ENCODE measurements at places on chromosomes 11 and 22.

DNA sequence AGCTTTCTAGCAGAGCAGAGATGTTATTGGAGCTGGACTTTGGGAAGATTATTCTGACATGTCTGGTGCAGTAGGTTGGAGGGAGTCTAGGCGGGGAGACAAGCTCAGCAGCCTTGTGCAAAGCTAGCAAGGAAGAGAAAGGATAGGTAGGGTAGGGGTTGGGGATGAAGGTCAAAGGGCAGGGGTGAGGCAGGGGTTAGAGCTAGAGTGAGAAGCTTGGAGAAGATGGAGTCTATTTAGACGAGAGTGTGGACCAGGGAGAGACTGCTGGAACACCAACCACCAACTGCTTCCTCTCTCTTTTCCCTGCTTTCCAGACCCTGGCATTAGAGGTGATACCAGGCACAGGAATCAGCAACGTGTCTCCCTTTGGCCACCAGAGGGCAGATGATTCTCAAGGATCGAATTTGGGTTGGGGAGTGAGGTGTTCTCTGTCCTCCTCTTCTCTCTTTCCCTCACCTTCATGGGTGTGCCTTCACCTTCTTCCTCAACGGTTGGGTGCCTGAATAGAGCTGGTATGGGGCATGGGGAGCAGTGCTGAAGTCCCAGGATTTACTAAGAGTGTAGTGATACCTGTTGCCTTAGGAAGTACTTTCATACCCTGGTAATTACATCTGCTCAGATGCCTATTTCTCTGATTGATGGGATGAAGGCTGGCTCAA lies 1.8 kb upstream of the MARK2 start:
- DNase-seq: peak; percentile 93

DNA sequence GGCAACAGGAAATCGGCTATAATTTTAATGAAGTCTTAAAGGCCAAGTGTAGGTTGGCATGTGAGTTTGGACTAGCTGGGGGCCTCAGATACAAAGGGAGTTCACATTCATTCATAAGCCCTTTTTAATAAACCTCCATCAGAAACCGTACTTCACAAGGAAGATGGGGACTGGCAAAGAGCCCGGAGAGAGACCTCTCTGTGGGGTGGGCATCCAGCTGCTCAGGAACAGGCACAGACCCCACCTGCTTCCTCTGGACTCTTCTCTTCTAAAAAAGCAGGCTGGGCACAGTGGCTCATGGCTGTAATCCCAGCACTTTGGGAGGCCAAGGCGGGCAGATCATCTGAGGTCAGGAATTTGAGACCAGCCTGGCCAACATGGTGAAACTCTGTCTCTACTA lies 3.9 kb upstream of the ARFGAP3 start:
- no peak for DNase-seq

GRCh38 chr22:20397498-20397897 lies 3.5 kb downstream of the ZNF74 start:
- DNase-seq: no peak

GRCh38 chr11:36162883-36163434 lies 126.3 kb downstream of the COMMD9 start:
- no peak for DNase-seq

DNA sequence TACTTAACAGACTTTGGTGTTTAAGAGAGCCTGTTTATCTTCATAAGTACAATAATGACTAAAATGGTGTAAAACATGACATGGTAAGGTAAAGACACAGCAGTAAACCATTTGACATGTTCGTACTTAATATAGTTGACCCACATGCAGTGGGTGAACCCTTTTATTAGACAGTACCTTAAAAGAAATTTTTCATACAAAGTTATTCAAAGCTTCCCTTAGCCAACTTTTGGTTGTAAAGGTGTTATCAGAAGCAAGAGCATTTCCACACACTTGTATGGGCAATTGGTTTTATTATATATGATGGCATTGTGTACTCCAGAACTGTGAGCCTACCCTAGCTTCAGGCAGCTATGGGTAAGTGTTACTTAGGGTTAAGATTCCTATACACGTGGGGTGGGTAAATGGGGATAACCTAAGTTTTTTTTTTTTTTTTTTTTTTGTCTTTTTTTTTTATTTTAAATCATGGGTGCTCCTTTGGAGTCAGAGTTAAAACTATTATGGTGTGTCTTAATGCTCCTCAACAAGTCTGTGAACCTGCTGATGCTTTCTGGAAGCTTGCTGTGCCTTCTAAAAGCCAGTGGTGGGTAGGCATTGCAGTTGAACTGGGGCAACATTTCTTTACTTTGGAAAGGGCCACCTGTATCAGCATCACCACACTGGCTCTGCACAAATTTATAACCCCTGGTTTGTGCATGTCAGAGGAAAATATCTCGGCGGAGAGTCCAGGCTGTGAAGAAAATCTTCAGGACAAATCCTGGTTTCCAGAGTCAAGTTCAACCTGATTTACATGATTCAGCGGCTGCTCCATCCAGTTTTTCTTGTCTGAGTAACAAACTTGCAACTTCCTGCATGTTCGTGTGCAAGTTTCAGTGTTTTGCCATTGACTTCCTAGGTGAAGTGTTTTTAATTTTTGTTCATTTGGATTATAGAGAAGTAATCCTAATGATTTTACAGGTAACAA lies 3.3 kb downstream of the PCF11 start:
- DNase-seq: peak; percentile 50

DNA sequence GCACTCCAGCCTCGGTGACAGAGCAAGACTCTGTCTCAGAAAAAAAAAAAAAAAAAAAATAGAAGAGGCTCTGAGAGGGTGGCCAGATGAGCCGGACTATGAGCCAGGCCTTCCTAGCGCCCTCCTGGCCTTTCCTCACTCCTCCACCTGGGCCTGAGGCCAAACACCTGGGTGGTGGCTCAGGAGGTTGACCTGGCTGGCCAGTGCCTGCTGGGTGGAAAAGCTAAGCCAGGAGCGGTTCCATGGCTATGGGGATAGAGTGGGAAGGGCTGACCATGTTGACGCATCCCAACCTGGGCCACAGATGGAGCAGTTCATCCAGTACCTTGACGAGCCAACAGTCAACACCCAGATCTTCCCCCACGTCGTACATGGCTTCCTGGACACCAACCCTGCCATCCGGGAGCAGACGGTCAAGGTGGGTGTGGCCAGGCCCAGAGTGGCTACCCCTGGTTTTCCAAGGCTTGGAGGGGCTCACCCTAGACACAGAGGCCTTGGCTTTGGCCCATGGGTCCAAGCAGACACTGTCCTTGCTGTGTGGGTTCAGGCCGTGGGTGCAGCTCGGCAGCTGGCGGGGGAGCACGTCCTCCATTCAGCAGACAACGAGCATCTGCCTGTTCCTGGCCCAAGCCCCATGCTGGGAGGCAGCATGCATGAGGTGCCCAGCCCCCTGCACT lies 7.6 kb downstream of the SCYL1 start:
- no peak for DNase-seq

GRCh38 chr11:124643605-124644425 lies 21.2 kb downstream of the TBRG1 start:
- no peak for DNase-seq

- peak; percentile 87 for DNase-seq
These were observed at the start of gene CALCB for GRCh38 chr11:15073361-15074205. Gene CALCB, plus strand, starts transcription at chr11:15073593. Its CDS starts 1,126 bp downstream, at chr11:15074719.

GRCh38 chr11:9315078-9315688 lies 790 bp upstream of the TMEM41B start:
- DNase-seq: peak; percentile 80

- no peak for DNase-seq
These were observed 36.7 kb upstream of the B3GNT6 start for GRCh38 chr11:76997512-76997911.

- DNase-seq: no peak
These were observed 14.1 kb downstream of the KBTBD3 start for GRCh38 chr11:106063009-106063408.

DNA sequence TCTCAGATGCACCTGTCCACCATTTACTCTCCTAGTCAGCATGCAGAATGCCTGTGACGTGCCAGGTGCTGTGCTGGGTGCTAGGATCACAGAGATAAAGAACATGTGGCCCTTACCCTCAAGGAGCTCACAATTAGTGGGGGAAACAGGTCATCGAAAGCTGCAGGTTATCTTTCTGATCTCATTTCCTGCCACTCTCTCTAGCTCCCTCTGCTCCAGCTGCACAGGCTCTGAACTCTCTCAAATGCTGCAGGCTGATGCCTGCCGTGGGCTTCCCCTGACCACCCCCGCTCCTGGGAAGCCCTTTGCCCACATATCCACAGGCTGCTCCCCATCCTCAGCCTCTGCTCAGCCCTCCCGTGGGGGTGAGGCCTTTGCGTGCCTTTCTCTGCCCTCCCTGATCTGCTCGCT lies 29.6 kb downstream of the SHANK3 start:
- DNase-seq: peak; percentile 69

- peak; percentile 11 for DNase-seq
These were observed 154.5 kb downstream of the DBX1 start for GRCh38 chr11:20005747-20006146.

GRCh38 chr22:19827341-19828034 lies 27.2 kb downstream of the GNB1L start:
- no peak for DNase-seq

DNA sequence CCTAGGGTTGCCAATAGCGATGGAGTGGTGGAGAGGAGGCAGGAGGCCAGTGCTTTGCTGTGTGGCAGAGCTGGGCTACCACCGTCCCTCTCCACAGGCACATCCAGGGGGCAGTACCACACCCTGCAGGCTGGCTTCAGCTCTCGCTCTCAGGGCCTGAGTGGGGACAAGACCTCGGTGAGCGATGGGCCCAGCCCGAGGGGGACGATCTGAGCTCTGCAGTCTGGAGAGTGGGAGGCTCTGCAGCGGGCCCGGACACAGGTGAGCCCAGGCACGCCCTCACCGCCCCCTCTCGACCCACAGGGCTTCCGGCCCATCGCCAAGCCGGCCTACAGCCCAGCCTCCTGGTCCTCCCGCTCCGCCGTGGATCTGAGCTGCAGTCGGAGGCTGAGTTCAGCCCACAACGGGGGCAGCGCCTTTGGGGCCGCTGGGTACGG lies 2.5 kb downstream of the PKP3 start:
- DNase-seq: peak; percentile 56

DNA sequence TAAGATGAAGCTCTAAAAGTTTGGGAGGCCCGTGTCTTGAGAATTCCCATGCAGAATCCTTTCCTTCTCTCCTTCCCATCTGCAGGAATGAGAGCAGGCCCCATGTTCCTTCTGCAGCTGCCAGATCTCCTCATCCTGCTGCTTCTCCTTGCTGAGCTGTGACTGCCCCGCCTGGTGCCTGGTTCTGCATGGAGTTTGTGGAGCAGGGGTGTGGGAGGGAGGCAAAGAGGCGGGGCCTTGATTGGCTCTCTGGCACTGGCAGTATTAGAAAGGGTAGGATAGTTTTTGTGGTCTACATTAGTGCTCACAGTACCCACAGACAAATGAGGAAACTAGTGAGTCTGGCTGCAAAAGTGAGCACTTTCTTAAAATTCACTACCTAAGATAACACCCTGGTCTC lies 91.1 kb upstream of the CLPB start:
- DNase-seq: no peak

DNA sequence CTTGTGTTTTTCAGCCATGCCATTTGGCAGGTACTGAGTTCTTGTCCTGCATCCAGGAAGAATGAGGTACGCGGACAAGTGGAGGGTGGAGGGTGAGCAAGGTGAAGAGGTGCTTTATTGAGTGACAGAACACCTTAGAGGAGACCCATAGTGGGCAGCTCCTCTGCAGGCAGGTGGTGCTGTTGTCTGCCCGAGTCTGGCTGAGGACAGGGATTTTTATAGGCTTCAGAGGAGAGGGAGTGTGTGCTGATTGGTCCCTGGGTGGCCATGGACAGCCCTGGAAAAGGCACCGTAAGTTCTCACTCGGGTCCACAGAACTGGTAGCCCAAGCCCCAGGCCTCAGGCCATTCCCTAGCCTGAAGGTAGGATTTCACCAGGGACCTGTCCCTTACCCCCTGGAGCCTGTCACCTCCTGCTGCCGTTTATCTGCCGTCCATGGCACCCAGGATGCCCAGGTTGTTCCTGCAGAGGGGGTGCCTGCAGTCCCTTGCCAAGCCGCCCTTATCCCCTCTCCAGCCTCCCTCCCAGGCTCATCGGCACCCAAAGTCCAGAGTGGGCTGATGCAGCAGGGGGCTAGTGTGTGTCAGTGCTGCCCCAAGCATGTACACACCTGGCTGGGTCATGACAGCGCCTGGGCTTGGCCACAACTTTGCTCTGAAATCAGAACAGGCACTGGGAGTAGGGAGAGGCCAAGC lies 213.6 kb downstream of the LRRC4C start:
- DNase-seq: peak; percentile 24

- peak; percentile 51 for DNase-seq
These were observed 587 bp upstream of the ALDH3B1 start for GRCh38 chr11:68009391-68010089.

DNA sequence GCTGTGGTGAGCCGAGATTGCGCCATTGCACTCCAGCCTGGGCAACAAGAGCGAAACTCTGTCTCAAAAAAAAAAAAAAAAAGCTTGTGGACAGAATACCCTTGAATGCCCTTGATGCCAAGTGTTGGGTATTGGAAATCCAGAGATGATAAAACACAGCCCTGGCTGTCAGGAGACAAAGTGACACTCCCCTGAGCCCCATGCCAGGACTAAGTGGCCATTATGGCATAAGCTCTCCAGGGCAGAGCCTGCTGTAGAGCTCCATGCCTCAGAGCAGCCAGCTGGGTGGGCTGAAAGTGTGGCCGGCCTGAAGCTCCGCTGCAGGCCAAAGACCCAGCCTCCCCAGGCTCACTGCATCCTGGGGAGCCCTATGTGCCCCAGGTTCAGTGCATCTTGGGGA lies 4.9 kb downstream of the RNF215 start:
- DNase-seq: no peak

- DNase-seq: no peak
These were observed 18.1 kb upstream of the PICK1 start for GRCh38 chr22:38038890-38039812.

- no peak for DNase-seq
These were observed 1055.7 kb downstream of the JRKL start for GRCh38 chr11:97445561-97445960.

DNA sequence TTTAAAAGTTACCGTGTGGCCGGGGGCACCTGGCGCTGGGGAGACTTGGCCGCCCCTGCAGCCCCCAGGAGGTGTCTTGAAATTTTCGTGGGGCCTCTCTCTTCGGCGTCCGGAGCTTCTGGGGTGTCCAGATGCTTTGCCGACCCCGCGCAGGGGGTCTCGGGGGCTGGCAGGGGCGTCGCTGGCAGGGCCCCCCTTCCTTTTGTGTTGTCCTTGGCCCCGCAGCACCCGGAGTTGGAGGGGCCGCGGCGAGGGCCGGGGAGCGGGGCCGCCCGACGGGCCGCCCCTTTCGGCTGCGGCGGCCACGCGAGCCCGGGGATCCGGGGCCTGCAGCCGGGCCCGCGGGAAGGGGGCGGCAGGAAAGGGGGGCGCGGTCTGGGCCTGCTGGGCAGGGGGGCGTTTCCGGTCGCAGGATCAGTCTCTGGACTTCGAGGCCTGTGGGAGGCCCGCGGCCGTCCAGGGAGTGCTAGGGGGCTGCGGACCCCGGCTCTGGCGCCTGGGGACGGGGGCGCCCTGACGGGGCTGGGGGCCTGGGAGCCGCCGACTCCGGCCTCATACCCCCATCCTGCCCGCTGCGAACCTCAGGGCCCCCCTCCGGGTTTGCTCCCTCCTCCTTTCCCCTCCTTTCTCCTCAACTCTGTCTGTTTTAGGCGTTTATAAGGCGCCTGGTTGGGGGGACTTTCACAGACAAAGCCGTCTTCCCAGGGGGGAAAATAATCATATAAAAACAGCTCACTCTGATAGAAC lies 869 bp downstream of the ZC3H7B start:
- DNase-seq: no peak

- peak; percentile 3 for DNase-seq
These were observed 68.5 kb upstream of the MPEG1 start for GRCh38 chr11:59281177-59281576.

Measured in DMS53 (cell line).